ENCODE measurements at places on chromosomes 5 and 9. TPM values are rescaled to one million over a fixed set of nuclear protein-coding genes. Genes with fewer than 3 reads are reported as not detected.

NACC2 gene
- total RNA-seq, result 8.4 TPM

- no peaks in the 10 kb centered on the region for H3K27me3 ChIP-seq
- H3K4me3 ChIP-seq, result no peak overlapping the region
- no peaks in the 10 kb centered on the region for H3K4me1 ChIP-seq
- no peak for DNase-seq
- no peak overlapping the region for H3K27ac ChIP-seq
Measured at GRCh38 chr9:119951591-119951990, 582.4 kb upstream of the BRINP1 start.

DNA sequence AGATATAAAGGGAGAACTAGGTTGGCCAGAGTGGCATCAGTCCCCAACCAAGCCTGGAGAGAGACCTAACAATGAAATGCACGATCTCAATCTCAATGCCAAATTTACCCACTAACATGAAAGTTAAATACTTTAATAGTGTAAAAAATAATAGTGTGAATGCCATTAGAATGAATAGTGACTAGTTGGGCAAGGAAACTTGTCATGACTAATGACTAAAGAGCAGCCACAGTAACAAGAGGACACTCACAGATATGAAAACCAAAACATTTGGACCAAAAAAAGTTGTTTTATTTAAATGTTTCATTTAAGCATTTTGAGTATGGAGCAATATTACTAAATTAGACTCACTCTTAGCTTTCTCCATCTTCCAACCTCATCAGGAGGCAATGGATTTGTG is 1853.8 kb downstream of the EFNA5 start:
- no peaks in the 10 kb centered on the region for H3K36me3 ChIP-seq
- DNase-seq, result no peak
- no peaks in the 10 kb centered on the region for H3K27me3 ChIP-seq
- H3K27ac ChIP-seq, result no peak overlapping the region
- no peaks in the 10 kb centered on the region for H3K4me1 ChIP-seq

DNA sequence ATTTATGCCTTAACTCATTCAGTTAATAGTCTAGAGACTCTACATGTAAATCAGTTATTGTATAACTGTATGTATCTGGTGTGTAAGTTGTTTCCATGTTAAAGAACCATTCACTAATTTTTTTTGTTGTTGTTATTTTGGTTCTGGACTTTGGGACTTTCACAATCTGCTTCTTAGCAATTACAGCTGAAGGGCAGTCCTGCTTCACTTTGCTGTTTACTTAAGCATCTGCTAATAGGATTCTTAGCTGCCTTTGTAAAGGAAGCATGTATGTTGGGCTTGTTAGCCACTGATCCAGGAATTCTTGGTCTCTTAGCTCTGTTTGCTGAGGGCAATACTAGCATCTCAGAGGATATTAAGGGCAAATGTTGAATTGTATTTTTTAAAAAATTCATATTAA is 97.0 kb downstream of the FOCAD start:
- no peaks in the 10 kb centered on the region for H3K4me1 ChIP-seq
- H3K36me3 ChIP-seq, result peaks cover under 1% of the 10 kb centered on the region
- H3K4me3 ChIP-seq, result no peak overlapping the region
- H3K27ac ChIP-seq, result no peak overlapping the region

DNA sequence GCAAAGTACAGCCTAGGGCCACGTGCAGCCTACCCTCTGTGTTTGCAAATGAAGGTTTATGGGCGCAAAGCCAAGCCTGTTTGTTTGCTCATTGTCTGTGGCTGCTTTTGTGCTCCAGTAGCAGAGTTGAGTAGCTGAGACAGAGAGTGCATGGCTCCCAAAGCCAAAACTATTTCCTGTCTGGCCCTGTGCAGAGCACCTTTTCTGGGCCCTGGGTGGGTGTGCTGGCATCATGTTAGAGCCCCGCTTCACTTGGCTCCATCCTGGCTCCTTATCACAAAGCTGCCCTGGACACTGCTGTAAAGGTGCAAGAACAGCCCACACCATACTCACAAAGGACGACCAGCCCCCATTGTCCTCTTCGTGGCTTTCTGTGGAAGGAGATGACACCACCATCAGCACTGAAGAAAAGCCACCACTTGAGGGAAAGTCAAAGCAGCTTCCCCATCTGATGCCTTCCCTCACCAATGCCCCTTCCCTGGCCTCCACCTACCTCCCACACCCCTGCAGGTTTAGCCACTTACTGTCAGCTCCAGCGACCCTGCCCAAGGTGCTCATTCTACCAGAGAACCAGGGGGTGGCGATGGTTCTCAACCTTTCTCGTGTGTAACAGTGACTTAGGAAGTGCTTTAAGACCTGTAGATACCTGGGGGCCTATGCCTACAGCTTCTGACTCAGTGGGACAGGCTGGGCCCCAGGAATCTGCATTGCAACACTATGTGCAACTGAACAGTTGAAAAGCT is 23.4 kb downstream of the LCP2 start:
- H3K4me3 ChIP-seq, result peak overlapping the region; percentile 73
- no peaks in the 10 kb centered on the region for H3K27me3 ChIP-seq
- peaks cover 94% of the 10 kb centered on the region for H3K4me1 ChIP-seq
- peaks cover 25% of the 10 kb centered on the region for H3K36me3 ChIP-seq

Measured in activated T-cell treated with anti-CD3 and anti-CD28 coated beads, Interleukin-2, amount 50 U/mL, for 72 hours (primary cell).